Effector CD4-positive, alpha-beta T cell (primary cell): ENCODE measurements at places on chromosomes 5 and 9.

DNA sequence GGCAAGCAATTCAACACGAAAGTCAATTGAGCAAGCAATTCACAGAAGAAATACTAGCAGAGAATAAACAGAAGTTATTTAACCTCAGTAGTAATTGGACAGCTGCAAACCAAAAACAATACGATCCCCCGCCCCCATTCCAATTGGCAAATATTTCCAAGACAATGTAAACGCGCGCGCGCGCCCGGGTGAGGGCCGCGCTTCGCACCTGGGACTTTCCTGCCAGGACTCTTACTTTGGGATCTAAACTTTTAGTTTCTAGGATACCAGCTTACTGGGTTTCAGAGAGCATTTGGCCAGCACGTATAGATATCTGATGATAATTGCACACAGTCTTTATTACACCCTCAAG is 8.6 kb downstream of the RUFY1 start:
- DNase-seq: no peak

DNA sequence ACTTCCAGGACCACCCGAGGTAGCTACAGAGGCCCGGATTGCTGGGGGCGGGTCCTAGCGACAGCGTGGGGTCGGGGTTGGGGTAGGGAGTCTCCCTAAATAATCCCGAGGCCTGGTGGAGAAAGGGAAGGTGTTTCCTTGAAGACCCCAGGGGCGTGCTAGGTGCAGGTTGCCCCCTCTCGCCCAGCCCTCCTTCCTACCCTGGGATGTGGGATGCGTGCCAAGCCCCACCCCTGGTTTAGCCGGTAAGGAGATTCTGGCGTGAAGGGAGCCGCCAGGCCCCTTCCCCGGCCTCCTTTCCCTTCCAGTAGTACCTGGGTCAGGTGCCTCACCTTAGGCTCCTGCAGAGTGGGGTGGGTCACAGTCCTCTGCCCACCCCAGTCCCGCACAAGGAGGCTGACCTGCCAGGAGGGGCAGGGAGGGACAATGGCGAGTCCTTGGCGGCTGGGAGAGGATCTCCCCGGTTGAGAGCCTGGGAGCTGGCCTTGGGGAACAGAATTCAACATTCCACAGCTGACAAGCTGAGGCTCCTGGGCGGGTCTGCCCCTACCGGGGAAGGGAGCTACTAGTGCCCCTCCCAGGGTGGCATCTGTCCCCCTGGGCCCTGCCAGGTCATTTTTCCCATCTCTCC is 674 bp downstream of the TSPAN17 start:
- DNase-seq: no peak

- DNase-seq: no peak
Measured at GRCh38 chr9:128771094-128771721, 519 bp downstream of the ZER1 start.

DNA sequence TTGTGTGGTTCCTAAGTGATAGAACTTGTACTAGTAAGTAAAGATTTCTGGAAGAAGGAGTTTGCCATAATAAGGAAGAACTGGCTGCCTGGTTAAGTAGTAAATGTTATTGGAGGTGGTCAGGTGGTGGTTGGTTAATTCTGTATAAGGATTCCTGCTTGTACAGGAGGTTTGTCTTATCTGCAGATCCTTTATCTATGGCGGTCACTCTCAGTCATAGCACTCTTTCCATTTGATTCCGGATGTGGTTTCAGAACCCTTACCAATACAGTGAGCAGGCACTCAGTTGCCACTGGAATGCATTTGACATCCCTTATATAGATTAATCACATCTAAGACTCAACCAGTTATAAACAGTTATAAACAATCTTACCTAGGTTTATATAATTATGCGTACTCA is 50.3 kb downstream of the RAD50 start:
- DNase-seq: no peak

GRCh38 chr9:73172901-73173215 is 21.2 kb downstream of the ANXA1 start:
- no peak for DNase-seq

DNA sequence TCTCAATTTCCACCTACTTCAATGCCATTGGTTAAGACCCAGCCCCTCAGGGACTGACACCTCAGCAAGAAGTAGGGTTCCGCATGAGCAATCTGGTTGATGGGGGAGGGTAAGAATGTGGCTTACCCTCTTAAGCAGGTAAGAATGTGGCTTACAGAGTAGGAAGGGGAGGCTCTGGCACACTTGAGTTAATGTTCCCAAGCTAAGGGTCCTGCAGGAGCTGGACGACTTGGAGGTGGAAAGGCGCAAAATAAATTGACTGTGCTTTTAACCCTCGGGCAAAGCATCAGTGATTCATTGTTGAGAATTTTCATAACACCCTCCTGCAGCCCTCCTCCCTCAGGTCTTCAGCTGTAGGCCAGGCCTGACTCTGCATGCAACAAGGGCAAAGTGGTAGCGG is 24.9 kb upstream of the ADRA1B start:
- no peak for DNase-seq

DNA sequence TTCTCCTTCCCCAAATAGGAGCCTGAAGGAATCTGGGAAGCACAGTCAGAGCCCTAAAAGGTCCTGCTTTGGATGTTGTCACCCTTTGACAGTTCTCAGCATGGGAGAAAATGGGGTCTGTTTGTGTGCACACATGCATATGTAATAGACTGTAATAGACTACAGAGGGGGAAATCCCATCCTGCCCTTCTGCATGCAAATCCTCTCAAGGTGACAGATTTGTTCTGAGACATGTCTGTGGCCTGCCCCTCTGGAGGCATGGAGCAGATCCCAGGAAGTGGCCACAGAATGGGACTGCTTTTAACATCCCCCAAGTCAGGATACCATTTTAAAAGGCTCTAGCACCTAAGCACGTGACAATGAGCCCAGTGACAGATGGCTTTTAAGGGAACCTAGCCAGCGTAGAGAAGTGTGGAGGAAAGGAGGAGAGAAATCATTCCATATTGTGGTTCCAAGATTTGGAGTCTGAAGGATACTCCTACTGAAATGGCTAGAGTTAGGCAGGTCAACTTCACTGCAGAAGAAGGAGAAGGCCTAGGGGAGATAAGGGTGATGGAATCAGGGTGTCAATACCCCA is 483.5 kb downstream of the SPOCK1 start:
- no peak for DNase-seq

GRCh38 chr5:123344816-123345426 is 78.3 kb downstream of the CEP120 start:
- DNase-seq: no peak

- DNase-seq: no peak
Measured at GRCh38 chr9:32344551-32345182, 39.8 kb upstream of the ACO1 start.

- DNase-seq: no peak
Measured at GRCh38 chr5:103469288-103470040, 93.1 kb downstream of the NUDT12 start.

GRCh38 chr5:107815109-107815508 is 144.4 kb upstream of the EFNA5 start:
- no peak for DNase-seq

GRCh38 chr9:131297903-131298302 is 8.4 kb downstream of the PLPP7 start:
- DNase-seq: no peak

- no peak for DNase-seq
Measured at GRCh38 chr5:93582677-93583438, at the start of gene NR2F1. NR2F1 (plus strand) TSS chr5:93583222; CDS start chr5:93585024, 1,802 bp downstream.

DNA sequence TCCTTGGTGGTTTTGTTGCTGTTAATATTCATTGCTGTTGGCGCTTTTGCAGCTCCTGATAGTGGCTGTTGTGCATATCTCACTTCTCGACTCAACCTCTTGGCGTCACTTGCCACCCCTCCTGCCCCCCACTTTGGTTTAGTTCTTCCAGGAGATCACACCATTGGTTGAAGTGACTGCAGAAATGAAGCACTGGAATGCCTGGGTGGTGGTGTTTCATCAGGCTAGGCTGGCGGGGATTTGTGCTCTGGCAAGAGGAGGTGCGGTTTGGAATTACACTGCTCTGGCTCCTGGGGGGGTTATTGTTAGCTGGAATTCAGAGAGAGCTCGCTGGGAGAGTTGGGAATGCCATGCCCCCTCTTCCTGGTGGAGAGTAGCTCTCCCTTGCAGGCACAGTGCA is 11.5 kb downstream of the PRRC2B start:
- DNase-seq: no peak

DNA sequence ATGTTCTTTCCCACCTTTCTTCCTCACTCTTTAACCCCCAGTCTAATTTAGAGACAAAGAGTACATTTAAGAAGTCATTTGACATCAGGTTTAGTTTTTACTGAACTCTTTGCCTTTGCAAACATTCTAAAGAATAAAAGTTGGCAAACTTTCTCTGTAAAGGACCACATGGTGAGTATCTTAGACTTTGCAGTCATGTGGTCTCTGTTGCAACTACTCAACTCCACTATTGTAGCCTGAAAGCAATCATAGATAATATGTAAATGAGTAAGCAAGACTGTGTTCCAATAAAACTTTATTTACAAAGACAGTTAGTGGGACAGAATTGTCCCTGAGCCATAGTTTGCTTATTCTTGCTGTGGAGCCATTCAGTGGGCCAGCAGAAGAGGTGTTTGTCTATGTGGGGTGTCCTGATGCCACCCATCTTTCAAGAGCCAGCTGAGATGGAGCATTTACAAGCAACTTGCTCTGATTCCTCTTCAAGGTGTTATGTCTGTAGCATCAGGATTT is 25.4 kb downstream of the ABLIM3 start:
- no peak for DNase-seq
